IMR-90 (cell line): ENCODE measurements at places on chromosomes 7 and 10. TPM values are rescaled to one million over a fixed set of nuclear protein-coding genes. Genes with fewer than 3 reads are reported as not detected.

Gene PDCD4
- 42.7 and 49.7 TPM in 2 replicates for polyA plus RNA-seq

Gene GDF2
- polyA plus RNA-seq = 0.04 TPM in 1 of 2 replicates, not detected in the other

Gene OLAH
- polyA plus RNA-seq = not detected in 2 replicates

Gene FGFR2
- polyA plus RNA-seq = not detected in 2 replicates

Gene ACTL6B
- not detected in 2 replicates for polyA plus RNA-seq

Gene IFIT1B
- not detected in 2 replicates for polyA plus RNA-seq

Gene MYH16
- polyA plus RNA-seq = 0.03 and 0.09 TPM in 2 replicates

Gene CRPPA
- polyA plus RNA-seq = 0.47 and 0.67 TPM in 2 replicates

Gene NPFFR1
- not detected in 2 replicates for polyA plus RNA-seq

Gene SMO
- 24.7 and 25.8 TPM in 2 replicates for polyA plus RNA-seq

Gene EZH2
- polyA plus RNA-seq = 17.9 and 19.8 TPM in 2 replicates

Gene A1CF
- polyA plus RNA-seq = not detected in 2 replicates

Gene UCMA
- not detected in 2 replicates for polyA plus RNA-seq
